Stimulated activated CD4-positive, alpha-beta T cell treated with anti-CD3 and anti-CD28 coated beads, Interleukin-4, amount 100 ng/mL, for 4 hours (primary cell): ENCODE measurements at places on chromosomes 3 and 15.

- no peak for DNase-seq
Measured at GRCh38 chr3:101833446-101833974, 15.8 kb upstream of the NFKBIZ start.

DNA sequence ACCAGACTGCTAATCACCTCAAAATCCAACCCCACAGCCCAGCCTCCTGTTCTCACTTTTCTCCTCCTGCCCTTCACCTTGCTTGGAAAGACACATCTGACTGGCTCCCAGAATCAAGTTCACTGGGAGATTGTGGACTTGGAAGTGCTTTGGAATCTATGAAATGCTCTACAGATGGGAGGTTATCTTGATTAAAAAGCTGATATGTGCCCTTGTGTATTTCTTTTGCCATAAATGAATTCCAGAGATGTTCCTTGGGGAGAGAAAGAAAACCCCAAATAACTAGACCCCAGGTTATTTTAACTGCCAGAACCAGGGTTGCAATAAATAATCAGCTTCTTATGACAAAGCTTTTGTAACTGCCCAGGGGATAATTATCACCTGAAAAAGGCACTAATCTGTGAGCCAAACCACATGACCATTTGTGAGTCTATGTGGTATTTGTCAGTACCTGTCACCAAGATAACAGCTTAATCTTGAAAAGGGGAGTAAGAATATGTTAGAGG, 21.7 kb upstream of the ARHGEF3 start:
- DNase-seq, result no peak

- DNase-seq, result no peak
Measured at GRCh38 chr3:56836276-56837163, 34.8 kb upstream of the ARHGEF3 start.

DNA sequence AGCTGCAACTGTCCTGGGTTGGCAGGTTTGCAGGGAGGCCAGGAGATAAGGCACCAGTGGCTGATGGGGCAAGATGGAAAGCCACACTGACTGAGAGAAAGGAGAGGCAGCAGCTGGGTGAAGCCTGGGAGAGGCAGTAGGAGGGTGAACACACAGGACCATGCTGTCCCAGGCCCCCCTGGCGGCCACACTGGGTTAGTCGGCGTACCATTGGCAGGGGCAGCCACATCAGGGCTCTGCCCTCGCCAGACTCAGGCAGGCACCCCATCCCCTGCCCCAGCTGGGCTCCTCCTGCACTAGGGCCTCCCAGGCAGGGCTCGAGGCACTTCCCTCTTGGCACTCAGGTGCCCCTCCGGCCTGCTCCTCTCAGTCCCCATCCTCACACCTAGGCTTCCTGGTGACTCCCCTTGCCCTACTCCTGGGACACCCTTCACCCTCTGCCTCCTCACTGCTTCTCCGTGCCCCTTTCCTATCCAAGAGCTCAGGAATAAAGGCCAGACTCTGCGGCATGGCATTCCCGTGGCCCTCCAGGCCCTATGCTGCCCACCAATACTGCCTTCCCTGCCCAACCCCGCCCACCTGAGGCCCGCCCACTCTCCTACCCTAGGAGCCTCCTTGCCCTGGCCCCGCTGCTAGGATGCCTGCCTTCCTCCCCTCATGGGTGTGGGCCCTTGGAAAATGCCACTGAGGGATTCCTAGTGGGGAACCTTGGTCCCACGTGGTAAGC, 28.7 kb upstream of the DUSP7 start:
- no peak for DNase-seq

GRCh38 chr3:139762302-139762701, 84.5 kb upstream of the NMNAT3 start:
- no peak for DNase-seq

DNA sequence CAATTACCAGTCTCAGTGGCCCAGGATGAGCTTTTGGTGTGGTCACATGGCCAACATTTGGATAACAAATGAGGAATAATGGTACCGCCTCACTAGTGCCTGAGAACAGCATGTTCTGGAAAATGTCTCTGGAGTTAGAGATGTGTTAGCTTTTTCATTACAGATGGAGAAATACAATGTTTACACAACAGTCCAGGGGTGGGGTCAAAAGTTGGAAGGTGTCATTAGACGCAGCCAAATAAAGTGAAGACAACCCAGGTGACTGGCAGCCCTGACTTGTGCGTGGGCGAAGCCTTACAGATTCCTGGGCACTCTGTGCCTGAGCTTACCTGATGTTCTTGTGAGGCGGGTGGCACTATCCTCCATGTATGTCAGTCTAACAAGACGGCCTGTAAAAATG, 12.8 kb downstream of the IL17RB start:
- no peak for DNase-seq
